EL (cell line): ENCODE measurements at places on chromosomes 4 and X.

GRCh38 chr4:151417164-151417571, 8.2 kb downstream of the FHIP1A start:
- no peak for DNase-seq

- no peak for DNase-seq
Observed at GRCh38 chr4:2484993-2485392, 16.1 kb downstream of the RNF4 start.

DNA sequence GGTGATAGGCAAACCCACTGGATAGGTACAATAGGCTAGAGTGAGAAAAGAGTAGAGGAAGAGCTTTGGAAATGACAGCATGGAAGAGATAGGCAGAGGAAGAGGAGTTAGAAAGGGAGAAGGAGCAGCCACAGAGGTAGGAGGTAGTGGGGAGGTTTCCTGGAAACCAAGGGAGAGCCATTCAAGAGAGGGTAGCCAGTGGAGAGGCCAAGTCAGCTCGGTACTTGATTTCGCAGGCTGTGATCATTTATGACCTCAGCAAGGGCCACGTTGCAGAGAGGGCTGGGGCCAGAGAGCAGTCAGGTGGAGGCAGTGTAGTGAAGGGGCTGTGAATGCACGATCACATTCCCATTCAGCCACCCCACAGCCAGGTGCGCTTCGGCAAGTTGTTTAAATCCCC, 76.0 kb downstream of the TMEM131L start:
- DNase-seq, result no peak

DNA sequence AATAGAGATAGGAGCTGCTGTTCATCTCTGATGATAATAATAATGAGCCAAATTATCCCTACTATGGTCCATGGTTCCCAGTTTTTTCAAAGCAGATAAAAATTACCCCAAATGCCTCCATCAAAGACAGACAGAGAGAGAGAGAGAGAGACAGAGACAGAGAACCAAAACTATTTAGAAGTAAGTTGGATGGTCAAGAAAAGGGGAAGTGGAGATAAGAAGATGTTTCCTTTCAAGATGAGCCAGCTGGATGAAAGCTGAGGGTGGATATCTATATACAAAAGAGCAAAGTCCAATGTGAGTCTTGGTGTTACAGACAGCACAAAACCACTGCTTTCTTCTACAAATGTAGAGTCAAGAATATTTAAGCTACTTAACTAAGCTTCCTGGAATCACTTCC, 173.9 kb downstream of the GRIA3 start:
- DNase-seq, result no peak

DNA sequence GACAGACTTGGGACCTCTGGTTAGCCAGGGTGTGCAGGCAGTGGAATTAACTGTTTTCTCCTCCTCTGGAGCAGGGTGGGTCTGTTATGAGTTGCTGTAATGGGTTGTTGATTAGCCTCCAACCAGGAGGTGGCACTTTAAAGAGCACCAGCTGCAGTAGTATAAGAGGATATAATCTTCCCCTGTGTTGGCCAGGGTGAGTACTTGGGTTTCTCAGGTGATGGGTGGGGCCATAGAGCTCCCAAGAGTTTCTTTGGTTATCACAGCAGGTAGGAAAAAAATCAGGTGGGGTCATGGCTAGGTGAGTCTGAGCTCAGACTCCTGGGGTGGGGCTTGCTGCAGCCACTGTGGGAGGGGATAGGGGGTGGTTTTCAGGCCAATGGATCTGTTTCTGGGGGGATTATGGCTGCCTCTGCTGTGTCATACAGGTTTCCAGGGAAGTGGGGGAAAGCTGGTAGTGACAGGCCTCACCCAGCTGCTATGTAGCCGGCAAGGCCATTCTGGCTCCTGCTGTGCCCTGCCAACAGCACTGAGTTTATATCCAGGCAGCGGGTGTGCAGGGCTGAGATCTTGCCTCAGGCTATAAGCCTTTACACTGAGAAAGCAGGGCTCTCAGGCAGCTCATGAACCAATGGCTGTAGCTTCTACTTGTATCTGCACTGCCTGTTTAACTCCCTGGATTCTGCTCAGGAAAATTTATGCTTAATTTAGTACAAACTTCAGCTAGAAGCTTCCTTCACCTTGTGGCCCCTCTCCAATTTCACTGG, 70.1 kb downstream of the CCNG2 start:
- DNase-seq, result no peak

GRCh38 chr4:152159773-152160172, 376.1 kb downstream of the FBXW7 start:
- DNase-seq, result no peak

- DNase-seq, result no peak
Observed at GRCh38 chrX:123905332-123905731, 45.5 kb downstream of the XIAP start.

GRCh38 chr4:94957030-94957429, 199.3 kb downstream of the BMPR1B start:
- no peak for DNase-seq

DNA sequence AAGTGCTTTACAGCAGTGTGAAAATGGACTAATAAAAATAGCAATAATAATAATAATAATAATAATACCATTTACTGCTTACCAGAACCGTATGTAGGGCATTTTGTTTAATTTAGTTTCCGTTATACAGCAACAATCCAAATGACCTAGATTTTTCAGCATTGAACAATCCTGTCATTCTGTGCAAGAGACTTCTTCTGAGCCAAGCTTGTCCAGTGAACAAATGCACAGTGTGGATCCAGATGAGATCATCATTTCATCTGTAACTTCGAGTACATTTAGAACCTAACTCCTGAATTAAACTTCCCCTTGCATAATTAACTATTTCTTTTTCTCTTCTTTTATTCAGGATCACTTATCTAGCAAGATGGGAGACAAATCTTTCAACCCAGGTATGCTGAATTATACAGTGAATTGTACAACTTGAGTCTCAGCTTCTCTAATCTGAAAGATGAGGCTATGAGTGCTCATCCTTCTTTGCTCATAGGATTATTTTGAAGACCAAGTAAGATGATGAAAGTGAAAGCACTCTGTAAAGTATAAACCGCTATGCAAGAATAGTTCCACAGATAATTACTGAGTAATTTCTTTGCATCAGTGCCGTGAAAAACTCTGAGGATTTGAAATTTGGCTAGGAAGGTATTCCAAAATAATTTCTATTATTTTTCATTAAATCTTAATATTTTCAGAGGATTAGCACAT, 6.6 kb downstream of the CLNK start:
- DNase-seq, result no peak

DNA sequence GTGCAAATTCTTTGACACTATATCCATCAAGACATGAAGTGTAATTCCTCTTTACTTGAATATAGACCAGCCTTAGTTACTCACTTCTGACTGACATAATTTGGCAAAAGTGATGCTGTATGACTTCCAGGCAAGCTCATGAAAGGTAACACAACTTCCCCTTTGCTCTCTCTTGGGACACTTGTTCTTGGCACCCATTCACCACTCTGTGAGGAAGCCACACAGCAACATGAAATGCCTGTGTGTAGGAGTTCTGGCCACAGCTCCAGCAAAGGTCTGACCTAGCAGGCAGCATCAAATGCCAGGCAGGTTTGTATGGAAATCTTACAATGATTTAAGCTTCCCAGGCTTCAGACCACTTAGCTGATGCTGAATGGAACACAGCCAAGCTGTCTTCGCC, 280.3 kb downstream of the PDHA2 start:
- DNase-seq, result no peak

- DNase-seq, result no peak
Observed at GRCh38 chr4:122901247-122902010, 21.0 kb downstream of the NUDT6 start.

GRCh38 chrX:155966876-155967275, 30.6 kb upstream of the IL9R start:
- DNase-seq, result peak; percentile 39

DNA sequence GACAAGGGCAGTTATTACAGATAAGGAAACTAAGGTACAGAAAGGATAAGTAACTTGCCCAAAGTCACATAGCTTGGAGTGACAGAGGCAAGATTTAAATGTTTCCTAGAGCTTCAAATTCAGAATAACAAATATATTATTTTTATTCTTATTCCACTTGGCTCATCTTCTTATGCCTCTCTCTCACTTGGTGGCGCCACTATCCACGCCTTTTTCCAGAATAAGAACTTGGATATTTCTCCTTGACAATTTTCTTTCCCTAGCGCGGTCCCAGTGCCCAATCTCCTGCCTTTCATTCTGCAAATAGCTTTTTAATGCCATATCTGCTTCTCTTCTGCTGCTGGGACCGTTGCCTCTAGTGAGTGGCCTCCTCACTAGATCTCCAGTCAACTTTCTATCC, 78.5 kb downstream of the MSN start:
- no peak for DNase-seq

GRCh38 chr4:116952530-116953136, 132.7 kb downstream of the TRAM1L1 start:
- DNase-seq, result no peak

DNA sequence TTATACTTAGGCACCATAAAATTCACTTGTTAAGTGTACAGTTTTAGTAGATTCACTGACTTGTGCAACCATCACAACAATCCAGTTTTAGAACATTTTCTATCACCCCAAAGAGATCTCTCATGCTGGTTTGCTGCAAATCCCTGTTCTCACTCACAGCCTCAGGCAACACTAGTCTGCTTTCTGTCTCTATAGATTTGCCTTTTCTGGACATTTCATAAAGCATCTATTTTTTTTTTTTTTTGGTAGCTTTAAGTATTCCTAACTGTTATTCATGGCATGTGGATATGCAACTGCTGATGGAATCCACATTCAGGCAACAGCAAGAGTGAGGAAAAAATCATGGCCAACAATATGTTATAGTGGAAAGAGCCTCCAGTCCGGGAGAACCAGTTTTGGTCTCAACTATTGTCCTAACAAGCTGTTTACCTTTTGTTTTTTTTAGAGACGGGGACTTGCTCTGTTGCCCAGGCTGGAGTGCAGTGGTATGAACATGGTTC, 27.0 kb upstream of the TMEM150C start:
- no peak for DNase-seq

DNA sequence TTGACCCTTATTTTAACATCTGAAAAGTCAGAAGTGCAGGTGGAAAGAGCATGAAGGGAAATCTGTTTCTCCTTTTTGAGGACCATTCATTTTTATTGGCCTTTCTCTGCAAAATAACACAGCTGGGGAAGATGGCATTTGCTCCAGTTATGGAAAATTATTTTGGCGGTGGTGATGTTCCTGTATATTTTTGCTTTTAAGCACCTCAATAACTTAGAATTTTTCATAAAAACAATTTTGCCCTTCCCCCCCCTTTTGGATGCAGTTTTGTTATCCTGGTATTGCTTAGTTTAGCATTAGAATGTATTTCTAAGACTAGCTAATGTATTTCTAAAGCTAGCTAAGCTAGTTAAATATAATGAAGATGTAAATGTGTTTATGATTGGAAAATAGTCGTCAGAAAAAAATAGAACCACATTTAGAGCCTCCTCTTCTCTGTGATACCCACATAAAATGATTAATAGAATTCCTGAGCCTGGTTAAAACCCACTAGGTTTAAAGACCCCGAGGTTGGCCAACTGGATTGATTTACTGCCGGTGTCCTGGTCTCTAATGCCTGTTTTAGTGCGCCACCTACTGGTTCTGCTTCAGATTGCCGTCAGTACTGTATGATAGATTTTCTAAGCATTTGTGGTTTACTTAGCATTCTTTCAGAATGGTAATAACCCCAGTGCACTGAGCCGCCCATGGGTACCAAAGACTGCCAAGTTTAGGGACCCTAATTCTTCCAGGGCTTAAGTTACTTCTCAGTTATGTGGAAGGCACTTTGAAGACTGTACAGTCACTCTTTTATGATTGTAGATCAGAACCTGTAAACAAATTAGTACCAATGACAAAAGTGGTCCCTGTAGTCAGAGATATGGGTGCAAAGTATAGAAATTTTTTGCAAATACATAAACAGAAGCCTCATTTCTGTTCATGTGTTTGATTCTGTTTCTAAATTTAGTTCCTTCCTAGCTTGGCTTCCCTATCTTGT, 11.4 kb downstream of the KLF3 start:
- peak; percentile 84 for DNase-seq

DNA sequence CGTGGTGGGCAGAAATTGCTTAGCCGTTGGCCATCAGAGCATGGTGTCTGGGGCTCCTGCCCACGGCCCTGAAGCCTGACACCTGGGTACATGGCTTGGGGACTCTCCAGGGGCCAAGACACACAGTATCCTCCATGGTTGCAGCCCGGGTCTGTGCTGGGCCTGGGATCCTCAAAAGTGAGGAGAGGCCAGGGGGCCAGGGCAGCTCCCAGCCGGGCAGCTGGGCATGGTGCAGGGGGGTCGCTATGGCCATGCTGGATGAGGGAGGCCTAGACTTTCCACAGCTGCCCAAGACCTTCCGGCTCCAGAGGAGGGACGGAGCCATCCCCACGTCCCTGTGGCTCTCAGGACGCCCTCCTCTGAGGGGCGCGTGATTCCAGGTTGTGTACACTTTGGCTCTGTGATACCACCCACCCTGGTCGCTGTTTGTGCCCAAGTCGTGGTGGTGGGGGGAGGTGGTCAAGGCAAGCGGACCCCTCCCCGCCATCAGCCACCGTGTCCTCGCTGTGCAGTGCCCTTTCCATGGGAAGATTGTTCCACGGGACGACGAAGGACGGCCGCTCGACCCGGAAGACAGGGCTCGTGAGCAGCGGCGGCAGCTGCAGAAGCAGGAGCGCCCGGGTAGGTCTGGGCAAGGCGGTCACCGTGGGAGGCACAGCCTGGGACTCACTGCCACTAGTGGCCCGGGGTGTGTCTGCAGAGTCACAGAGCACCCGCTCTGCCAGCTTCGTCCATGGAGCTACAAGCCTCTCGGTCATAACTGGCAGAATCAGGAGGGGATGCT, 25.7 kb downstream of the NKX1-1 start:
- DNase-seq, result no peak

GRCh38 chr4:181830404-181831035, 412.7 kb upstream of the TENM3 start:
- no peak for DNase-seq

- DNase-seq, result no peak
Observed at GRCh38 chrX:85865324-85865723, 182.0 kb downstream of the CHM start.

DNA sequence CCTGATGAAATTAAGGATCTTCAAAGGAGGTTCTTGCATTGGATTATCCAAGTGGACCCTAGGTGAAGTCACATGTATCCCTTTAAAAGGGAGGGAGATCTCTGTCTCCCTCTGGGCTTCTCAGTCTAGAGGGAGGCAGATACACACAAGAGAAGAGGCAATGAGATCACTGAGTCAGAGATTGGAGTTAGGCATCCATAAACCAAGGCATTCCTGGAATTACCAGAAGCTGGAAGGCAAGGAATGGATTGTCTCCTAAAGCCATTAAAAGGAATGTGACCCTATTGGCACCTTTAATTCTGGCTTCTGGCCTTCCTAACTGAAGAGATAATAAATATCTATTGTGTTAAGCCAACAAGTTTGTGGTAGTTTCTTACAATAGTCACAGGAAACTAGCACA, 383.2 kb downstream of the PACRGL start:
- no peak for DNase-seq
